ENCODE measurements at places on chromosomes 12 and 14.

DNA sequence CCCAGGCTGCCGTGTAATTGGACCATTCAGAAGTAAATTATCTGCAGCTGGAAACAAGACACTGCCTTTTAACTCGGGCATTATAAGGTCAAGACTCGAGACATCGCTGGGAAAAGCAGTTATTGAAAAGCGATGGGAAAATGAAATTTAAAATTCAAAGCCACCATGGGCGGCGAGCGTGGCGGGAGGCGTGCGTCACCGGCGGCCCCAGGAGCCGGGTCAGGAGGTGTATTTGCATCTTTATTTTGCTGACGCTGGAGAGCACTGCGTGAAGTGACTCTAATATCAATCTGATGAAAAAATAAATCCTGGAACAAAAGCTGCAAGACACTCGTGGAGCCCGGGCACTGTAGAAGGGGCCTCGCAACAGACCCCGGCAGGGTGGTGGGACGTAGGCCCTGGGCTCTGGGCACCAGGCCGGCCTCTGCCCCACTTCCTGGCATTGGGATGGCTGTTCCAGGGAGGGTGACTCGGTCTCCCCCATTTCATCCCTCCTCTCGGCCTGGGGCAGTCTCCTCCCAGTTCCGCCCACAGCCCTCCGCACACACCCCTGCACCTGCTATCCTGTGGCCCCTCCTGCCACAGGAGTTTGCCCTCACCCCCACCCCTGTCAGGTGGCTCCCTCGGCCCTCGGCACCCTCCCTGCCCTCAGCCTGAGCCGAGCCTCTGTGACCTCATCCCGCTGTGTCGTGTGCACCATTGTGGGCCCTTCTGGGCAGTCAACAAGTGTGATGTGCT is 196.2 kb downstream of the KIF26A start:
- no peak for DNase-seq

DNA sequence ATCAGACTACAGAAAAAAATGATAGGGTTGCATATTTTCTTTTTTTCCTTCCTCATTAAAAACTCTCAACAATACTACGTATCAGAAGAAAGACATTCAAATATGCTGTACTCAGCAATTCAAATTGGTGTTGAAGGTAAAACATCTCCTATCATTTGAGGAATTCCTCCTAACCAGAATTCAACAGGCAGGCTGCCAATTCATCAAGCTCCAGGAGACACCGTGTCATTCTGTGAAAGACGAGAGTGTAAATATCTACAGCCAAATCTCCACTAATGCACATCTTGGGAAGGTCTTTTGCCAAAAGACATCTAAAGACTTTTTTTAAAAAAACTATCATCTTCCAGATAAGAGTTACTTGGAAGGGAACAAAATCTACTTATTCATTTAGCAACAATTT is 26.6 kb downstream of the NT5DC3 start:
- no peak for DNase-seq

- no peak for DNase-seq
These were observed 188.4 kb downstream of the PAH start for GRCh38 chr12:102728506-102729242.

DNA sequence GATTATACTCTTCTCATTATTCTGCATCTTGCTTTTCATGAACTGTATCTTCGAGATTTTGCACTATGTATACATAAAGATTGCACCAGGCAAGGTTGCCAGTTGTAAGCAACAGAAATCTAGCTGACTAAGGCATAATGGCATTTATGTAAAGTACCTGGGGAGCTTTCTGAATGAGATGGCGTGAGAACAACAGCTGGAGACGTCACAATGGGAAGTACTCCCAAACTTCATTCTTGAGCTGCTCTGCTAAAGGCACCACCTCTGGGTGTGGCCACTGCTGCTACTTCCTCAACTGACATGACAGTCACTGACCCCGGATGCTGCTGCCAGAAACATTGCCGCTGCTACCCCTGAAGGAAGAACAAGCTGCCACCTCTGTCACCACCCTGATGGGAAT is 220.7 kb downstream of the NOVA1 start:
- peak; percentile 68 for DNase-seq

DNA sequence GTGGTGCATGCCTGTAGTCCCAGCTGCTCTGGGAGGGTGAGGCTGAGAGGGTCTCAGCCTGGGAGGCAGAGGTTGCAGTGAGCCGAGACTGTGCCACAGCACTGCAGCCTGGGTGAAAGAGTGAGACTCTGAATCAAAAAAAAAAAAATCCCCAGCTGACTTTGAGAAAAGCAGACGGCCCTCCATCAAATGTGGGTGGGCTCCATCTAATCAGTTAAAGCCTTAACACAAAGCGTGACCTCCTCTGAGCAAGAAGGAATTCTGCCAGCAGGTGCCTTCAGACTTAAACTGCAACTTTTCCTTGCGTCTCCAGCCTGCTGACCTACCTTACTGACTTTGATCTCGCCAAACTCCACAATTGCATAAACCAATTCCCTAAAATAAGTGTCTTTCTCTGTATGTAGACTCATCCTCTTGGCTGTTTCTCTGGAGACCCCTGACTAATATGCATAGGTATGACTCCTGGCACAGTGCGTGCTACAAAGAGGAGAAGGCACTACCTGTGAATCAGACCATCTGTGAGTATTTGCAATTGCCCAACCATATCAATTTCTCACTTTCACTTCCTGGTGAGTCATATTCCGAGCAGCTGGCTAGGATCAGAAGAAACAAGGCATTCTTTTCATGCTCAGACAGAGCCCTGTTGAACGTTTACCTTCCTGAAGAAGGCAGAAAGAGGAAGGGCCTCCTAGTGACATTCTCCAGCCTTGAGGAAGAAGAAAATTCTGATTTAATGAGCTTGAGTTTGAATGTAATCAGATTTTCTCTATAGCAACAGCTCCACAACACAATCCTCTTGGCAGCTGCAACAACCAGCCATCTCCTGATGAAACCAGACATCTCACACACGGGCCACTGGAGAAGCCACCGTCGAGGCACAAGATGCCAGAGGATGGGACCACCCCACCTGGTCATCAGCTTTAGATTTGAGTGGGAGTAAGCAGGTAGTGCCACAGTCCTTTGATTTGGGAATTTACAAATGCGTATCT is 54.3 kb downstream of the CLMN start:
- DNase-seq, result peak; percentile 96

DNA sequence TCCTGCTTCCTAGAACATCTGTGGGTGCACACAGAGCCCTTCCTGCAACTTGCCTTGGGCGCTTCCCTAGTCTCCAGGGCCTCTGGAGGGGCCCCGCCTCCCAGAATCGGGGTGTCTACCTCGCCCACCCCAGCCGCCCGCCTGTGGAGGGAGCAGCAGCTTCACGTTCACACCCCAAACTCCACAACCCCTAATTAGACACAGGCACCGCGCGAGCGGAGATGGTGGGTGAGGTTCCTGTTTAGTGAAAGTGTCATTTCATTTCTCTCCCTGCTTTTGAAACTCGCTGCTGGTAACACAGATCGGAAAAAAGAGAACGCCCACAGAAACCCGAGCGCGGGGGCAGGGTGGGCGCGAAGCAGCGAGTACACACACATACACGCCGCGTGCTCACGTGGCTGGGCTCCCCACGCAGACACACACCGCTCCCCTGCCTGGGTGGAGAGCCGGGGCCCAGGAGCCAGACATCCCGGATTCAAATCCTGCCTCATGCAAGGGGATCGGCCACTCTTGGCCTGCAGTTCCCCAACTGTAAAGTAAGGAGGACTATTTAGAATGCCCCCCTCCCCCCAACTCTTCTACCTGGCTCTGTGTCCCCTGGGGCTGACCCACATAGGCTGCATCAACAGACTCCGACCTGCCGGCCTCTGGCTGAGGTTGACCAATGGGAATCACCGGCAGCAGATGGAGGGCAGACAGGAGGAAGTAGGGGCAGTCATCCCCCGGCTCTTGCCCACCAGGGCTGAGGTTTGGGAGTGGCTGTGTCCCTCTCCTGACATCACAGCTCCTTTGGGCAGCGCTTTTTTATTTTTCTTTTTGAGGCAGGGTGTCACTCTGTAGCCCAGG is 79.2 kb upstream of the NCOR2 start:
- DNase-seq, result no peak

DNA sequence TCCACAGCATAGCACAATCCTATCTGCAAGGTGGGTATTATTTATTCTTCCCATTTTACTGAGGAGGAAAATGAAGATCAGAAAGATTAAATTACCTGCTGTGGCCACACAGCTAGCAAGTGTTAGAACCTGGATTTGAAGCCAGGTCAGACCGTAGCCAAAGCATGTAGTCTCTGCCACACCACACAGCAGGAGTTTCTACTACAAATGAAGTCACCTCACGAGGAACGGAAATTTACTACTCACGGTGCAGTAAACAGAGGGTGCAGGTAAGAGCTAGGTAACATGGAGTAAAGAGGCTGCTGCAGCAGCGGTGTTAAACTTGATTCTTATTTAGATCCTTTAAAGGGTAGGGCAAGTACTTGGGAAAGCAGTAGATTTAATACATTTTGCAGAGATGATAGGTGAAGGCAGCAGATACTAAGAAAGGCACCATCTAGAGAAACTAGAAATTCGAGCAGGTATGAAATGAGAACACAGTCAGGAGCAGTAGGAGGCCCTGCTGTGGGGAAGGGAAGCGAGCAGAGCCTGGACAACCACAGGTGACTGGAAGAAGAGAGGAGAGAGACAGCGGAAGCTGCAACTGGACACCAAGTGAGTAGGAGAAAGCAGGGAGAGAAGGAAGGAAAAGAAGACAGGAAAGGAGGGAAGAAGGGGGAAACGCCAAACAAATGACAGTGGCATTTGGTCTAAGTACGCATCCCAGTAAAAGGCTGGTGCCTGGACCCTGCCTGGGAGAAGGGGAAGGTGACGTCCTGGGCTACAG is 21.5 kb downstream of the SPTB start:
- peak; percentile 55 for DNase-seq

GRCh38 chr14:63524537-63525155 is 18.5 kb downstream of the PPP2R5E start:
- no peak for DNase-seq

- no peak for DNase-seq
These were observed 504.1 kb downstream of the TMTC2 start for GRCh38 chr12:83190631-83191390.

DNA sequence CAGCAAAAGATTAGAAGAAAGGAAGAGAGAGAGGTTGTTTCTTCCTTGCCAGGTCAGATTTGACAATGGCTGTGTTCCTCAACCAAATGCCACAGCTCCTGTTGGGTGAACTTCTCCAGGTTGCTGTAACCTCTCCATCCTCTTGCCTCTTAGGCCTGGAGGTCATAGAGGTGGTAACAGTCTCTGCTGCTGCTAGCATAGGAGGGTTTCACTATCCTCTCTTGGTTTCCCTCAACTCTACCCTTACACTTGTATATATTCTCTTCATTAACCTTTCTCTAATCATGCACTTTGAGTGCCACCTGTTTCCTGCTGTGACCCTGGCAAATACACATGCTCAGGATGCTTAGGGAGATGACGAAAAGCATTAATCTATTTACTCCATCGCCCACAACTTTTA is 67.7 kb upstream of the HIF1A start:
- DNase-seq, result no peak

- peak; percentile 60 for DNase-seq
These were observed 163.5 kb downstream of the AACS start for GRCh38 chr12:125228519-125229260.

GRCh38 chr12:17038923-17039322 is 433.0 kb upstream of the LMO3 start:
- no peak for DNase-seq

DNA sequence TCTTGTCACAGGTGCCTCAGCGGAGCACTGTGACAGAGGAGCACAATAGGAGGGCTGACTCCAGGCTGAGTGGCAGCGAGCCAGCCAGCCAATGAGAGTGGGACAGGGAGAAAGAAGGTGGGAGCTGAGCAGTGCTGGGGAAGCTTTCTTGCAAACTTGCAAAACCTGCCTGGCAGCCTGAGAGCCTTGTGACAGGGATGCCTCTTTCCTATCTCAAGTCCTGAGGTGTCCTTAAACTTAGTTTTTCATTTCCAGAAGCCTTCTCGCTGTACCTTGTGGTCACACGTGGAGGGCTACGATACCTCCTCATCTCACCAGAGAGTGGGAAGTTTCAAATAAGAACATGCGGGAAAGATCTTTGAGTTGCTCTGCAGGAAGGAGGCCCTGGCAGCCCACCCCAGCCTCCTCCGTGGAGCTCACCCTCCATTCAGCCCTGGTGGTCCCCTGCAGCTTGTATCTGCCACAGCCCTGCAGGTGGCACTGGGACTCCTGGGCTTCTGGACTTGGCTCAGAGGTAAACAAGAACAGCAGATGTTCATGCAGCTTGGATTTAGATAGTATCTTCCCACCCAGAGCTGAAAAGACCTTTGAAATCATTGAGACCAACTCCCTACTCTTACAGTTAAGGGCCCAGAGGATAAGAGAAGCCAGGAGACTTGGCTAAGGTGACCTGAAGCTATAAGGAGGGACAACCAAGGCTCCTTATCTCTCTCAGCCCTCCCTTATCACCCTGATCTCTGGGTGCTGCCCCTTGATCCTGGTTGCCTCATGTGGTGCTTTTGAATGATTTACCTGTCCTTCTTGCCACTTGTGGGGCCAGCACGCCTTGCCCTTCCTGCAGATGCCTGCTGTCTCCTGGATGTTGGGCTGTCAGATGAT is 153.5 kb upstream of the MAX start:
- DNase-seq, result peak; percentile 98

DNA sequence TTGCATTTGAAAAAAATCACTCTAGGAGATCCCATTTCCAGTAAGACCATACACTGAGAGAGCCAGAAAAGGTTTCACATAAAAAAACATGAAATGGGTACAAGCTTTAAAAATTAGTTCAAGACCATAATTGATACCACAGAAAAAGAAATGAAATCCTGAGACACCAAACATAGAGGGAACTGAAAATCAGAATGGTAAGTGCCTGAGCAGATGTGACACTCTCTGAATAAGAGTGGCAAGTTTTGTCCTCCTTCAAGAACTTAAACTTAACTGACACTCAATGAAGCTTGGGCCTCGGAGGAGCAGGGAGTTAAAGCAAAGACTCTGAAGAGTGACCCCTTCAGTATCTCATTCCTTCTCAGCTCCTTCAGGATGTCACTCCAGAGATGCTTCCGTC is 23.2 kb upstream of the PTGDR start:
- DNase-seq, result no peak

DNA sequence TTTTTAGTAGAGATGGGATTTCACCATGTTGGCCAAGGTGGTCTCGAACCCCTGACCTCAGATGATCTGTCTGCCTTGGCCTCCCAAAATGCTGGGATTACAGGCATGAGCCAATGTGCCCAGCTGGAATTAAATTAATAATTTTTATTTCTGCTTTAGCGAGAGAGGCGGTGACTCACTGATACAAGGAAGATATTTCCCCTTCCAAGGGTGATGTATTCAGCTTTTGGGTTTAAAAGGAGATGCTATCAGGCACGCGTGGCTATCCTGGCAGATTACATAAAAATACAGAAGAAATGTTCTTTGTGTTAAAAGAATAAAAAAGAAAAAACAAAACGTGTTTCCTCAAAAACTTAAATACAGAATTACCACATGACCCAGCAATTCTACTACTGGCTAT is 12.4 kb upstream of the P2RX7 start:
- DNase-seq, result no peak

GRCh38 chr14:53619691-53620231 is 336.9 kb downstream of the BMP4 start:
- DNase-seq, result peak; percentile 80

GRCh38 chr14:98489115-98489514 is 782.9 kb downstream of the BCL11B start:
- no peak for DNase-seq

Measured in mesendoderm (in vitro differentiated cells).